ENCODE measurements at places on chromosomes 4 and X.

DNA sequence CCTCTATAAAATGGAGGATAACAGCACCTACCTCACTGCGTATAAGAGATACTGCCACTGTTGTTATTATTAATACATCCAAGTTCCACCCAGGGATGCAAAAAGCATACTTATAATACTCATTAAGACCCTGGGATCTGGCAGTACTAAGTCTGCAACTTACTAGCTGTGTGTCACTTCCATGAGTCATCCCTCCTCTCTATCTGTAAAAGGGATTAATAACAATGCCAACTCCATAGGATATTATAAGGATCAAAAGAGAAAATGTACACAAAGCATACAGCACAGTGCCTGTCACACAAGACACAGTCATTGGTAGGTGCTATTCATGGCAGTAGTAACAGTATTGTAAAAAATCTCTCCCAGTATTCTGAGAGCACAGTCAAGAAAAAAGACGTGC, 216.7 kb downstream of the HS6ST2 start:
- no peak for DNase-seq

- no peak for DNase-seq
These were observed 154.5 kb downstream of the MSN start for GRCh38 chrX:65821721-65822496.

DNA sequence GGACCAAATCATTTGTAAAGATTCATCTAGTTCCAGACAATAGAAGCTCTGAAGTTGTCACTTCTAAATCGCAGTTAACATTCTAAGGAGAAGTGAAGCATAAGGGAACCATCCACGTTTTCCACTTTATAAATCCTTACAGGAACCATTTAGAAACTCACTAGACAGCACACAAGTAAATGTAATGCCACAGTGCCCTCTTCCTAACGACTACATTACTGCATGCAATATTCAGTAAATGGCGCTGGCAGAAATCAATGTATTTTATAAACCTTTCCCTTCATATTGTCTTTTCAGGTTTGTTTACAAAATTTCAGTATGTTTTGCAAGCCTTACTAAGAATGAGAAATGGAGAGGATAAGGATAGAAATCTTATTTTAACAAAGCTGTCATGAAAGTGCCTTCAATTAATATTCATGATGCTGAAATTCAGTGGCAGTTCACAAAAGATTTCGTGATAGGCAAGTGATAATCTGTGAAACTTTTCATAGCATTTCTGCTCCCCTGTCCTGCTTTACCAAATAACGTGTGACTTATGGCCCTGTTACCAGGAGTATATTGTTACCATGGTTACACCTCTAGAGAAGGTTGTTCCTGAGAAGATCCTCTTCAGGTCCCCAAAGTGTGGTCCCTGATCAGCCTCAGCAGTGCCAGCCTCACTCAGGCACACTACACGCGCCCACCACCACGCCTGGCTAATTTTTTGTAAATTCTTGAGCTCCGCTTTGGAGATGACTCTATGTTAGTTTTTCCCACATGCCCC, 54.2 kb downstream of the TMA16 start:
- DNase-seq: no peak

GRCh38 chrX:69232945-69233344, 67.7 kb upstream of the PJA1 start:
- no peak for DNase-seq

DNA sequence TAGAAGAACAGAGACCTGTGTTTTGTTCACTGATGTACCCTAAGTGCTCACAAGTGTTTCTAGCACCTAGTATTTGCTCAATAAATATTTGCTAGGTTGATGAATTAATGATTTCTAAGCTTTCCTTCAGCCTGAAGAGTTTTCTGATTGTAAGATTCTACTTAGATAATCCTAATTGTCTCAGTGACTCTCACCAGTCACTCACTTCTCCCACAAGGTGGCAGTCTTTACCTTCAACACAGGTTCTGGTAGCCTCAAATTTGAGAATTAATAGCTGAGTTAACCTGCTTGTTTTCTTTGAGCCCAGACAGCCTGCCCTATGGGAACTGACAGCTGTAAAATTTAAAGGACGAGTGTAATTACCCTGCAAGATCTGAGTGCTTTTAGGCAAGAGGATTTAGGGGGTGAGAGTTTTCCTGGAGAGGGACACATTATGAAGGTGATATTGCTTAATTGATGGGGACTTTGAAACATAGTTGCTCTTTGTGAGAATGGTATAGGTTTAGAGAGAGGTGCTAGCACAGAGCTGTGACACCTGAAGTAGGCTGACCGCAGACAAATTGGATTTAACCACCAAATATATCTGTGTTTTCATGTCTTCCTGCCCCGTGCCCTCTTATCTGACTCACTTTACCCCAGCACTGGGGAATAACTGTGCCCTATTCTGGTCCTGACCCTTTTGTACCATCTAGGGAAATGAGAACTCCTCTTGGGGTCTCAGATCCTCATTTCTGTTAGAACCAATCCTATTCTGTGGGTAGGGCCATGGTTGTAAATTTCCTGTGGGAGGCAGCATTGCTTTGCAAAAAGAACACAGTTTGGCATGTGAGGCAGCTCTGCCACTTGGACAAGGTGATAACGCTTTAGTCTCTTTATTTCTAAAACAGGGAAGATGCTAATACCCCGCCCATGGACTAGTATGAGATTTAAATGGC, 27.7 kb downstream of the CD38 start:
- DNase-seq: no peak

- DNase-seq: no peak
These were observed 445.4 kb downstream of the BCOR start for GRCh38 chrX:39652336-39652735.

- no peak for DNase-seq
These were observed 667.7 kb upstream of the SLIT2 start for GRCh38 chr4:19583827-19584569.

DNA sequence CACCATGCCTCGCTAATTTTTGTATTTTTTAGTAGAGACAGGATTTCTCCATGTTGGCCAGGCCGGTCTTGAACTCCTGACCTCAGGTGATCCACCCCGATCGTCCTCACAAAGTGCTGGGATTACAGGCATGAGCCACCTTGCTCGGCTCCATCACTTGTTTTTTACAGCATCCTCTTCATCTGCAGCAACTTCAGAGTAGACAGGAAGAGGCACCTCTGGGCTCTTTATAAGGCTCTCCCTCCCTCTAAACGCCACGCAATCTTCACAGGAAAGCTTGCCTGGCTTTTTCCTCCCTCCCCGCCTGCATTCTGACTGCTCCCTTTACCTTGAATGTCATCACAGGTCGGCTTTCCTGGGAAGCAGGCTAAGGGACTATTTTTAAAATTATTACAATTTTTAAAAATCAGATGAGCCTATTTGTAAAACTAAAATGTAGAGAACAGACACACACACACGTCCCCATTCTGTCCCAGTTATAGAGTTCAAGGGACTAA, 111.5 kb upstream of the LDB2 start:
- no peak for DNase-seq

DNA sequence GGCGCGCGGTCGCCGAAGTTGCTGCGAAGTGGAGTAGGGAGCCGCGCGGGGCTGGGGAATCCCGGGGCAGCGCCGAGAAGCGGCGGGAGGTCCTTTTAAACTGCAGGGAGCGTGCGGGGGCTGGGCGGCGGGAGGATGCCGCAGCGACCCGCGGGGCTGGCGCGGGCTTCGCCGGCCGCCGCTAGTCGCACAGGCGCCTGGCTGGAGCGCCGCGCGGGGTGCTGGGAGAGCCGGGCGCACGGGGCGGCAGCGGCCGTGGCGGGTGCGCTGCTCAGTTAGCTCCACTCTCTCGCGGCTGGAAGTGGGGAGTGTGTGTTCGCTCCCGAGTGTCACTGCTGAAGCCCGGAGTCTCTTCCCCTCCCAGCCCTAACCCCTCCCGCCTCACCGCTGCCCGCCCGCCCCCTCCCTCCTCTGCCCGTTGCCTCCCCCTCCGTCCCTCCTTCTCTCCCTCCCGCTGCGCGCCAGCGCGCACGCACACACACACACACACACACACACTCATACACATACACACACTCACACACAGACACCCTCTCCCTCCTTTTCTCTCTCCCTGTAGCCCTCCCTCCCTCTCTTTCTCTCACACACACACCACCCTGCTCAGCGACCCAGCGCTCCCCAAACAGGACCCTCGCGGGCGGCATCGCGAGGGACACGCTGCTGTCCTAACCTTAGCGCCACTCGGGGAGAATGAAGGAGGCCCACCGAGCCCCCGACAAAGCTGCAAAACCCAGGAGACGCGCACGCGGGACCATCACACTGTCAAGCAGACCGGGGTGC, at the start of gene NDNF:
NDNF (minus strand) TSS at position 312 of the 780 bp plus-strand sequence. CDS start 26,698 bp downstream, outside the sequence.
- DNase-seq: no peak

DNA sequence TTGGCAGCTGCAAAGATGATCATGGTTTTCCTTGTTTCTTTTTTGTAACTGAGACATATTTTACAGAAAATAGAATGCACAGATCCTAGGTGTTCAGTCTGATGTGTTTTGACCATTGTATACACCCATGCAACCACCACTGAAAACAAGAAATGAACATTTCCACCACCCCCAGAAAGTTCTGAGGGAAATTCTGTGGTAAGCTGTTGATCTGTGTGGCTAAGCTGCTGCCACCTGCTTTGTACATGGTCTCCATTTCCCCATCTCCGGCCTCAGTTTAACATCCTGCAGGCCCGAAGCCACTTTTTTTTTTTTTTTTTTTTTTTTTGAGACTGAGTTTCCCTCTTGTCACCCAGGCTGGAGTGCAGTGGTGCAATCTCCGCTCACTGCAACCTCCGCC, 65.3 kb downstream of the NYX start:
- no peak for DNase-seq

DNA sequence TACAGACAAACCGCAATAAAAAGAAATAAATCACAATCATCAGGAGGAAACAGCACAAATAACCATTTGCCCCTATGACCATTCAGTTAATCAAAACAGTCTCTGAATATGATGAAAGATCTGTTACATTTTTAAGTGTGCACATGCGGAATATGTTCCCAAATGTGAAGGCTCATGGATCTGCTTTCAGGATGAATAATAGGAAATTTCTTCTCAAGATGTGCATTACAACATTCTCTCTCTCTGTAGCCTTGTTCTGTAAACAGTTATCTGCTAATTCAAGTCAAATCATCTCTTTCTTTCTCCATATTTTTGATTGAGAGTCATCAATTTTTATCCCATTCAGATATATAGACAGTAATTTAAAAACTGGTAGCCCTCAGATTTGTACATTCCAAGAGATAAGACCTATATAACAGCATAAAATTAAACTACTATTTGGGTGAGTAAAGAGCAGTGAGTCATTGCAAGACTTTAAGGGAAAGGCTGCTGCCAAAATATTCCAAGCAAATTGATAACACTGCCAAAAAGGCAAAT, 433.9 kb upstream of the ATOH1 start:
- no peak for DNase-seq

DNA sequence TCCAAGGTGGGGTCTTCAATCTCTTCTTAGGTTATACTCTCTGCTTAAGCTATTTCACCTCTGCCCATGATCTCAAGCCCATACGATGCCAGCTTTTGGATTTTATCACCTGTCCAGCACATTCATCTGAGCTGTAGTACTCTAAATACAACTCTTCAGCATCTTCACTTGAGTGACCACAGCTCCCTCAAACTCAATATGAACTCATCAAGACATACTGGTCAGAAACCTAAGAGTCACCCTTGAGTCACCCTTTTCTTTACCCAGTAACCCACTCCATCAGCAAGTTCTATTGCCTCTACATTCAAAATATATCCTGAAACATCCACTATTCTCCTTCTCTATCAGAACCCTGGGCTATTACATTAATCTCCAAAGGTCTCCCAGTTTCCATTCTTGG, 69.4 kb downstream of the DCHS2 start:
- no peak for DNase-seq

- no peak for DNase-seq
These were observed 1.7 kb downstream of the GALNT7 start for GRCh38 chr4:173170182-173170778.

DNA sequence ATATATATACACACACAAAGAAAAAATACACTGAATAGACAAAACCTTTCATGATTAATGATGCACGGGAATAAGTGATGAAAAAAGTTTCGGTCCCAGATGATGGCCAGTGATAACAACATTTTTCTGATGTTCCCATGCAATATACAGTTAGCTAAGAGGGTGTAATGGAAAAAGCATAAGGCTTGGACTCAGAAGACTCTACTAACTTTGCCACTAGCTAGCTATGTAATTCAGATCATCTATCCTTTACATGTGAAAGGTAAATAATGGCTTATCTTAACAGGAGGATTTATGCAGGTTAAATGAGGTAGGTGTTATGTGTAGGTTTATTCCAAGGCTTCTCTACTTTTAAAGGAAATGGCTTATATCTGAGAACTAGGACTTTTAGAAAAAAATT, 4.3 kb downstream of the RPS3A start:
- DNase-seq: no peak

DNA sequence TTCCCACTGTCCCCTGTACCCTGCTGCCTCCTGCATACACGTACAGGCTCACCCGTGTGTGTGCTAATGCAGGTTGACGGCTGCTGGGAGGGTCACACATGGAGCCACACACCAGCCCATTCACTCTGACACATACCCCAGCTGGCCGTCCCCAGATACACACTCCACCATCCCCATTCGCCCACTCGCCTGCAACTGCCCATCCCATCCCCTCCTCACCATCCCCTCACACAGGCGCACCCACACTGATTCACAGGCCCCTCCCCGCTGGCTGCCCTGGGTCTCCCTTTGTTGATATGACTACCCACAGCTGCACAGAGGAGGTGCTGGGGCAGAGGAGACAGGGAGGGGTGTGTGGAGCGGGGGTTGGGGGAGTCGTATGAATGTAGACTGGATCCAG, 25.7 kb downstream of the PJA1 start:
- no peak for DNase-seq

- DNase-seq: no peak
These were observed 53.4 kb upstream of the ZCCHC13 start for GRCh38 chrX:74250574-74250973.

GRCh38 chr4:178387756-178388155, 945.5 kb upstream of the AGA start:
- no peak for DNase-seq

GRCh38 chr4:120299631-120300030, 233.0 kb upstream of the MAD2L1 start:
- DNase-seq: no peak

GRCh38 chr4:17068392-17068791, 169.9 kb upstream of the LDB2 start:
- peak; percentile 21 for DNase-seq

- DNase-seq: peak; percentile 68
These were observed 20.6 kb downstream of the SH3KBP1 start for GRCh38 chrX:19866626-19867410.

- DNase-seq: no peak
These were observed 33.7 kb downstream of the LAMTOR3 start for GRCh38 chr4:99860521-99860920.

DNA sequence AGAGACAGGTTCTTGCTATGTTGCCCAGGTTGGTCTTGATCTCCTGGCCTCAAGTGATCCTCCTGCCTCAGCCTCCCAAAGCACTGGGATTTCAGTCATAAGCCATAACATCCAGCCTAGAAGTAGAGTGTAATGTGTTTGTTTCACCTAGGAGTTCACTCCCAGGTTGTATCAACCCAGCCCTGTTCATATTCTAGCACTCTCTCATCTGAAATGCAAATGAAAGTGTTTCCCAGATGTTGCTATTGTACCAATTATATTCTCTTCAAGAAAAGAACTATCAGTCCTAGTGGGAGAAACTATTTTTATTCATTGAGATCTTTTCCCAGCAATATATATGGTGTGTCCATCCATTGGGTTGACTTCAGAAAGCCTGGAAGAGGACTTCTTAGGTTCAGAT, 72.6 kb downstream of the USP38 start:
- DNase-seq: no peak

GRCh38 chrX:116172976-116173375, 2.4 kb downstream of the AGTR2 start:
- DNase-seq: no peak
